ENCODE measurements at places on chromosomes 11 and 22.

DNA sequence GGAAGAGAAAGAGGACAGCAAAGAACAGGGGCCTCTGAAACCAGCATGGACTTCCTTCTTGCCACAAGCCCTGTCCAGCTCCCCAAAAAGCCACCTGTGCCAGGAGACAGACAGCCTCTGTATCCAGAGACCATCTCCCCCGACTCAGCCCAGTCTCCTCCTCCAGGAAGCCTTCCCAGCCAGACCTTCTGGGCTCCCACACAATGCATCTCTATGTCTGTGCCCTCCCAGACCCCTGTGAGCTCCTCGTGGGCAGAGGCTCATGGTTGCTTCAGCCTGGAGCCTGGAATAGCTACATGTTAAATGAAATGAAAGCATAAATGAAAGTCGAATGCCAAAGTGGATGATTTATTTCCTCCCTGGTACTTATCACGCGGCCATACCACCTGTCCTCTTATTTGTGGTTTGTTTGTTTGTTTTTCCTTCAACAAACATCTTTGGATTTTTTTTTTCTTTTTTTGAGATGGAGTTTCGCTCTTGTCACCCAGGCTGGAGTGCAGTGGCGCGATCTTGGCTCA lies 7.3 kb upstream of the ARAP1 start:
- DNase-seq = no peak

DNA sequence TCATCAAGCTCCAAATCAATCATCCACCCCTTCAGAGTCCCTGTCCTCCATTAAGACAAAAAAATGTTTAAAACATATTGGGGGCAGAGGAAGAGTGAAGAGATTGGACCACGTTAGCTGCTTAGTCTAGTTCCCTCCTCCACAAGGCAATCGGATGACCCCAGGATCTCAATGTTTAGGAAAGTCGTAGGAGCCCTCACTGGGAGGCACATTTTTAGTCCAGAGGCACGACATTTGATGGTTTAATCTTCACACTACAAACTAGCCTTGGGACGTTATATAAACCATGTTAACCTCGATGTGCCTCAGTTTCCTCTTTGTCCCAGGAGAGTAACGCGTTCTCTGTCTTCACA lies 588 bp upstream of the FAT3 start:
- no peak for DNase-seq

DNA sequence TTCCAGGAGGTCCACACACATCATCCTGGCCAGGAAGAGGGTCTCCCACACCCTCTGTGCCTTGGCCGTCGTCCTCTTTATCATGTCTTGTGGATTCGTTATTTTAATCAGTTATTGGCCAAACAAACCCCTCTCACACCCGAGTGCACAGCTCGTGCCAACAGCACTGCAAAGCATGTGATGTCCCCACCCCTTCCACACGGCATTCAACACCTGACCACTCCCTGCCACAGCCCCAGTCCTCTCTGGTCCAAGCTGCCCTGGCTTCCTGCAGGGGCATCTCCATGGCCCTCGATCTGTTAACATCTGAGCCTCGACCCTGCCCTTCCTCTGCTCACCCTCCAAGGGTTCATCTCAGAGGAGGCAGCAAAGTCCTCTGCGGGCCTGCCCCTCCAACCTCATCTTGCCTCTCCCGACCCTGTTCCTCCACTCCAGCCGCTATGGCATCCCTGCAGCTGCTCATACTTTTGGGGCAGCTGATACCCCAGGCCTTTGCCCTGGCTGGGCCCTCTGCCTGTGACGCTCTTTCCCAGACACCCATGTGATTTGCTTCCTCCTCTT lies 14.0 kb downstream of the MYEOV start:
- no peak for DNase-seq

- DNase-seq = no peak
Measured at GRCh38 chr11:116364348-116364747, 408.4 kb downstream of the BUD13 start.

DNA sequence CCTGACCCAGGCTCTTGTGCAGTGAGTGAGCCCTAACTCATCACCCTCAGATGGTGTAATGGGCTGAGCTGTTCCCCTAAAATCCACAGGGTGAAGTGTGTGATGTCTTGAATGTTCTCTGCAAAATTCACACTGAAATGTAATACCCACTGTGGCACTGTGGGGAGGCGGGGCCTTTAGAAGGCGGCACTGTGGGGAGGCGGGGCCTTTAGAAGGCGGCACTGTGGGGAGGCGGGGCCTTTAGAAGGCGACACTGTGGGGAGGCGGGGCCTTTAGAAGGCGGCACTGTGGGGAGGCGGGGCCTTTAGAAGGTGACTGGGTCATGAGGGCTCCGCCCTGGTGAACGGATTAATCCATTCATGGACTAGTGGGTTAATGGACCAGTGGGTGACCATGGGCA lies 33.0 kb downstream of the CHID1 start:
- DNase-seq = no peak

DNA sequence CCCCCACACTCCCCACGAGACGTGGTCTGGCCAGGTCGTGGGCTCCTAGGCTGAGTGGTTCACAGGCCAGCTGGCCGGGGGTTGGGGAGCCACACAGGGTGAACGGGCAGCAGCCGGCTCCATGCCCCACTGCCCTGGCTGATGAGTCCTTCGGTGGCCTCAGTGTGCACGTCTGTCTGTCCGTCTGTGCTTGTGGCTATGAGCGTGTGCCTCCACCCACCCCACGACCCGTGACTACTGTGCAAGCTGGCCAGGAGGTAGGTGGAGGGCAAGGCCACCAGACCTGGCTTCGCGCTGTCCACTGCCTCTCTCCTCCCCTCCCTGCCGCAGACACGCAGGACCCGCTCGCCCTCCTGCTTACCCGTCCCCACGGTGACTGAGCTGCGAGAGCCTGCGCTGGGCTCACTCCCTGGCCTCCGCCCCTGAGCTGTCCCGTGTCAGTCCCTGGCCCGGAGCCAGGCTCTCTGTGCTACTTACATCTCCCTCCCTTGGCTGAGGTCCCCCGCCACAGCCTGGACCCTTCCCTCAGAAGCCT lies 14.1 kb downstream of the CSDC2 start:
- DNase-seq = no peak

- DNase-seq = no peak
Measured at GRCh38 chr22:41846268-41846987, 13.5 kb downstream of the SREBF2 start.

GRCh38 chr22:30879415-30879797 lies 89.2 kb downstream of the MORC2 start:
- DNase-seq = no peak

GRCh38 chr11:121483805-121484480 lies 31.2 kb upstream of the SORL1-AS1 start:
- DNase-seq = no peak

DNA sequence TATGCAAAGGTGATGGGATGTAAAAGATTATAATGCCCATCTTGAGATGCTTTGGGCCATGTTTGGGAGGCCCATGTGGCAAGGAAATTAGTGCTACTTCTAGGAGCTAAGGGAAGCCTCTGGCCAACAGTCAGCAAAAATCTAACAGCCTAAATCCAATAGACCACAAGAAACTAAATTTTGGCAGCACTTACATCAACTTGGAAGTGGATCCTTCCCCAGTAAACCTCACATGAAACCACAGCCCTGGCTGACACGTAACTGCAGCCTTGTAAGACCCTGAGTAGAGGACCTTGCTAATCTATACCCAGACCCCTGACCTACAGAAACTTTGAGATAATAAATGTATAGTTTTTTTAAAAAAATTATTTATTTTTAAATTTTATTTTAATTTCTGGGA lies 13.1 kb upstream of the GRK3 start:
- DNase-seq = no peak

GRCh38 chr11:70109006-70109405 lies 30.9 kb downstream of the ANO1 start:
- no peak for DNase-seq

DNA sequence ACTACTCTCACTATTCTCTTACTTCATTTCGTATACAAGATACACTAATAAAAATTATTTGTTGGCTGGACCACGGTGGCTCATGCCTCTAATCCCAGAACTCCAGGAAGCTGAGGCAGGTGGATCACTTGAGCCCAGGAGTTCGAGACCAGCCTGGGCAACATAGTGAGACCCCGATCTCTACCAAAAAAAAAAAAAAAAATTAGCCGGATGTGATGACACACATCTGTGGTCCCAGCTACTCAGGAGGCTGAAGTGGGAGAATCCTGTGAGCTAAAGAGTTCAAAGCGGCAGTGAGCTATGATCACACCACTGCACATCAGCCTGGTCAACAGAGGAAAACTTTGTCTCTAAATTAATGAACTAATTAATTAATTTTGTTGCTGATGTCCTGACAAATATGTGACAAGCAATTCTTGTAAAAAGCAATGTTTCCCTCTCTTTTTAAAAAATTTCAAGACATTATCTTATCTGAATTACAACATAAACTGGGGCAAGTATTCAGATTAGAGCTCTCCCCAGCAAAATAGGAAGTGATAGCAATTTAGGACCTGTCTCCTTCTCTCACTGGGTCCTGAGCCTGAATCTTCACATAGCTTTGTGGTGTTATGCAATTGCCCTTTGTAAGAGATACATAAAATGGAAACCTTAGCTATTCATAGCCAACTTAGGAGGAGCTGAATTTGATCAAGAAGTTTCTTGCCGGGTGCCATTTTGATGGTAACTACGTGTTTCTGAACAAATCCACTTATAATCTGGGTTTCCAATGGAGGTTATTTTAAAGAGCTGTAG lies 17.6 kb upstream of the TMA7B start:
- no peak for DNase-seq

GRCh38 chr11:32288276-32288675 lies 147.1 kb downstream of the WT1 start:
- DNase-seq = no peak

- DNase-seq = no peak
Measured at GRCh38 chr11:133867456-133867855, 22.1 kb upstream of the SPATA19 start.

GRCh38 chr22:37982938-37983859 lies 1.2 kb downstream of the SOX10 start:
- no peak for DNase-seq

DNA sequence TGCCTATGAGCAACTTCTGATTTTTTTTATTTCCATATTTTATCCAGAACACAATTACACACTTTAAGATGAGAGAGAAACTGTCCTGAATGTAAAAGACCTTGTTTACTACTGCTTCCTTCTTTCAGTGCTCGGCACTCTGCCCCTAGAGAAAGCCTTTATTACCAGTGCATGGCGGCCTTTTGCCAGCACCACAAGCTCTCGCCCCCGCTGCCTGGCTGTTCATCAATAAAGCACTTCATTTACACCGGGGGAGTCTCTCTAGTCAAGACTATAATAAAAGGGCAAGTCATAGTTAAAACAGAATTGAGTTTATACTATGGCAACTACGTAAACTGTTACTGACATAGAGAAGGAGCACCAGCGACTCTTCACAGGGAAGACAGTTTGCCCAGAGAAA lies 259.5 kb downstream of the CADM1 start:
- DNase-seq = no peak

DNA sequence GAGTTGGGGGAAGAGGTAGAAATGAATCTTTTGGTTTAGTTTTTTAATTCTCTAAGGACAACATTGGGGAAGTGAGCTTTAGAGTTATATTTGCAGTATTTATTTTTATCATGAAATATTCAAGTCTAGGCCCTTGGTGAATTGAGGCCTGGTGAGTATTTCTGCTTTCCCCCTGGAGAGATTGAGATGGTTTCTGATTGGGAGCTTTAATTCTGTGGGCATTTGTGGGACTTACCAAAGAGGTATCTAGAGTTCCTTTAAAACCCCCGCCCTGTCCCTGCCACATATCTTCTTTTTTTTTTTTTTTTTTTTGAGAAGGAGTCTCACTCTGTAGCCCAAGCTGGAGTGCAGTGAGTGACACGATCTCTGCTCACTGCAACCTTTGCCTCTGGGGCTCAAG lies 9.6 kb downstream of the ACO2 start:
- DNase-seq = no peak

DNA sequence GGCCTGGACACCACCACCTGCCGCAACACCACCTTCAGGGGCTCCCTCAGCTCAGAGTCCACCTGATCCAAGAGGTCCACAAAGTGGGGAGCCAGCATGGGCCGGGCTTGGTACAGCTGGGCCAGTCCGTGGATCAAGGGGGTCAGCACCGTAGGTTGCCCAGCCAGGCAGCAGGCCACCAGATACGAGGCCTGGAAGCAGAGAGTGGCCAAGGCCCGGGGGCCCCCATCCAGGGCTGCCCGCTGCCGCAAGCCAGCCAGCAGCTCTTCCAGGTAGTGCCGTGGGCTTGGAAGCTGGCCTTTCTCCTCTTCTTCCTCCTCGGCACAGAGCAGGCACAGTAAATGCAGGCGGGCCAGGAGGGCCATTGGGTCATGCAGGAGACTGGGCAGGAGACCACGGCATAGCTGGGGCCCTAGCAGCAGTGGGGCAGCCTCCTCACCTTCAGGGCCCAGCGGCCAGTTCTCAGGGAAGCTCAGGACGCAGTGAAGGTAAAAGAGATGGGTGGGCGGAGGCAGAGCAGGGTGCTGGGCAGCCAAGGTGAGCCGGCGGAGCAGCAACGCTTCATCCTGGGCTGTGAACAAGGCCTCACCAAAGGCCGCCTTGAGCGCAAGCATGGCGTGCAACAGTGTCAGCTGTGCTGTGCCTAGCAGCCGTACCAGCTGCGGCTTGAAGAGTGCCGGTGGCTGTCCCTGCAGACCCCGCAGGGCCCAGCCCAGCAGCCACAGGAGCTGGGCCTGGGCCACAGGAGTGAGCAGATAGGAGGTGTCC lies 1.7 kb downstream of the AP5B1 start:
- no peak for DNase-seq

- DNase-seq = no peak
Measured at GRCh38 chr22:27895600-27895999, 23.5 kb downstream of the PITPNB start.

GRCh38 chr11:123129920-123130319 lies 65.1 kb downstream of the CLMP start:
- no peak for DNase-seq

DNA sequence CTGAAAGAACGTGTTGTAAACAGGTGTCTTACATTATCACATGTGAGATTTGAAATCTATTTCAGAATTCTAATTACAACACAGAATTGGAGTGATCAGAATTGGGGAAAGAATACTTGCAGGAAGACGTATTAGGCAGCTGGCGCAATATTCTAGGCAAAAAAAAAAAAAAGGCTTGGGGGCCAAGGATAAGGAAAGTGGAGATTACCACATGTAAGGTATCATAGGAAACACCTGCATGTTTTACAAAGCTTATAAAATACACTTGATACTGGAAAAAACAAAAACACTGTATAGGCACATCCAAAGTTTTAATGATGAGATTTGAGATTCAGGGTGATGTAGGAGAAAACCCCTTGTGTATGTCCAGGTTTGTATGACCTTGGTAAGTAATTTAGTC lies 245.1 kb downstream of the DDX10 start:
- DNase-seq = no peak

DNA sequence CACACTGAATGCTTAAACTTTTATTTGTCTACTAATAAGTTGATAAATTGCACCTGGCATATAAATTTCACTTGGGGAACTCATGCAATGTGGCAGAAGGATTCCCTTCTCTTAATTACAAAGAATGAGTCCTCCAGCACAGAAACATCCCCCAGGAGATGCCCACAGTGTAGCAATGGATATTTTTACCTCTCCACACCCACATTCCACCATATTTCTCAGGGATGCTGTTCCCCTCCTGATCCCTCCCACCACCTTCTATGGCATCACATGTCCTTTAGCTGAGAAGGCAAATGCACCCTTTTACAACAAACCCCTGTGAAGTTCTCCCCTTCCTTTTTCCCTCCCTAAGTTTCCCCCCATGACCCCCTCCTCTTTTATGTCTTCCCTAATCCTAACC lies 56.1 kb upstream of the UBASH3B start:
- DNase-seq = no peak
